T-helper 9 cell (primary cell): ENCODE measurements at places on chromosomes 7 and 10.

- DNase-seq, result no peak
These were observed 363.2 kb downstream of the AUTS2 start for GRCh38 chr7:69961436-69961835.

GRCh38 chr10:80709866-80710265 is 172.2 kb downstream of the SH2D4B start:
- no peak for DNase-seq

- DNase-seq, result no peak
These were observed 204.4 kb downstream of the CXCL12 start for GRCh38 chr10:44180321-44181168.

DNA sequence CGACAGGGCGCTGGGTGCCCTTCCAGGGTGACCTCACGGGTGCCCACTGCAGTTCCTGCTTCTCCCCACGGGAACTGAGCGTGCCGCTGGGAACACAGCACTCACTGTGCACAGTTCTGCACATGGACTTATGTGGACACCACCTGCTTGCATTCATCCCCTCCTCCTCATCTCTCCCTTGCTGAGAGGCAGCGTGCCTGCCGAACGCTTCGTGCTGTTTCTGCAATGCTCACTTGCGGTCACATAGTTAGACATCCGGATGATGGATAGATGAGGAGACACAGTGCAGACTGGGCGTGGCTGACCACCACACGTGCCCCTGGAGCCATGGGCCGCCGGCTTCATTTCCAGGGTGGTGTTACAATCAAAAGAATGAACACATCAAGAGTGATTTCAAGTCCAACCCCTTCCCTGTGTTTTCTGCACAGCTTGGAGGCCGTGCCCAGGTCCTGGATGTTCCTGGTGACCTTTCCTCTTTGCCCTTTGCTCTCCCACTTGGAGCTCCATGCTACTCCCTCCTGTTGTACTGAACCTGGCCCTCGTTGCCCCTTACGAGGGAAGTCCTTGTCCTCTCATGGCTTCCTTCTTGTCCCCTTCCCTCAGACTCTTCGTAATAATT is 119.4 kb downstream of the VIPR2 start:
- no peak for DNase-seq

GRCh38 chr7:30697719-30698460 is 15.6 kb upstream of the CRHR2 start:
- DNase-seq, result no peak

DNA sequence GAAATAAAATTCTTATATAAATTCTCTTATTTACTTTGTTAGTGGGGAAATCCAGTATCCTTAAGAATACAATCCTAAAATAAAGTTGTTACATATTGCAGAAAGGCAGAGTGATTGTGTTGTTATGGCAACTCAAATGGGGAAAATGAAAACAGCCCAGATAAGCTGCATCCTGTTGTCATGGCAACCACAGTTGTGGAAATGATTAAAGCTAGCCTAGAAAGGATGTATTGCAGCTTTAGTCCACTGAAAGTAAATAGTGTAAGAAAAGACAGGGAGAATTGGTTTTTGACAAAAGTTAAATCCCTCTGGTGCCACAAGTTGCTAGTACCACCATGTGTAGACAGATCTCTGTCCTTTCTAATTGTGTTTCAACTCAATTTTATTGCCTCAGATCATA is 43.2 kb downstream of the BTRC start:
- no peak for DNase-seq

- DNase-seq, result no peak
These were observed 28.5 kb upstream of the SYPL1 start for GRCh38 chr7:106140406-106141173.

DNA sequence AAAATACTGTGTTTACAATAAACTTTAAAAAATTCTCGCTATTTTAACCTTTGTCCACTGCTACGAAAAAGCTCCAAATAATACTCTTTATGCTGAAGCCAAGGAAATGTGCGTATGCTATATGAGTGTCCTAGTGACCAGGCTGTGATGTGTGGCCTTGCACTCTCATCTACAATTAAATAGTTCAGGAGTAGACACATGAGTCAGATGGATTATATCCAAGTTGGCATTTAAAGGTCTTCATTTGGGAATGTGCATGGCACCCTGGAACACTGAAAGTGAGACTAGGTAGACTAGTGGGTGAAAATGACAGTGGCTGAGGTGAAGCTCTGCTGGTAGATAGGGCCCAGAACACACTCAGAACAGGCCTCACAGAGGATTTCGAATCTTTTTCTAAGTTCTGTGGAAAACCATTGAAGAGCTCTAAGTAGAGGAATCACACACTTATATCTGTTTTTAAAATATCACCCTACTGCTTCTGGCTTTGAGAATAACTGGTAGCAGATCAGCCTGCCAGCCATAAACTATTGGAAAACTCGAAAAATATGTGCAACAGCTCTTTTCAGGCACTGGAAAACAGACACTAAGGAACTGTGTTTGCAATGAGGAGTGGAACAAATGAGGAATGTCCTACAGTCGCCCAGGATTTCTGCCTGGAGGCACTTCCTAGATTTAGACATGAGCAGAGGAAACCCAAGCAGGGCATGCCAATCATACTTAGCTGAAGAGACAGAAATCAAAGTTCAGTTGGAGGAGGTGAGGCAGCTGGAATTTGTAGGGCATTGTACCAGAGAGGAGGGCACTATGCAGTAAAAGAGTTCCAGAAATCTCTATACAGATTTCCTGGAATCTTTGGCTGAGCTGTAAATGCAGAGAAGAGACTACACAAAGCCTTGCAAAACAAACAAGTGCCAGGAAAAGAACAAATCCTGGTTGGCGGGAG is 603.8 kb upstream of the LRRTM3 start:
- no peak for DNase-seq

GRCh38 chr10:23172429-23173213 is 19.5 kb upstream of the PTF1A start:
- DNase-seq, result no peak

DNA sequence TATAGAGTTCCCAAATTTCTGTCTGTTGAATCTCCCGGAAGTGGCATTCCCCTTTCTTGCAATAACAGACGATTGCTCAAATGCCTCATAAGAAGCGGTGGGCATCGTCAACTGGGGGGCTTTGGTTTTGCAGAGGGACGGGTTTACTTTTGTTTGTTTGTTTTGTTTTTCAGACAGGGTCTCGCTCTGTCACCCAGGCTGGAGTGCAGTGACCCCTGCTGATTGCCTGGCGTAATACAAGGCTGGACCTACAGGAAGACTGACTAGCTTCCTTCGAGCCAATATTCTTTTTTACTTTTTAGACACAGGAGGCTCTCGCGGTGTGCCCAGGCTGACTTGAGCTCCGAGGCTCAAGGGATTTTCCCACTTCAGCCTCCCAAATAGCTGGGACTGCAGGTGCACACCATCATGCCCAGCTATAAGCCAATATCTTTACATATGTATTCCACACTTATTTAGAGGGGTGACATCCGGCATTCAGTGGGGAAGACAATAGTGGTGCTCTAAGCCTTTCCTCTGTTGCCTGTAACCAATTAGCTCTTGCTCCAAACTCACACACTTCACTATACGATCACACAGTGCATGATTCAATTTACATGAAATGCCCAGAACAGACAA is 58.1 kb downstream of the FHIP2A start:
- peak; percentile 19 for DNase-seq

- DNase-seq, result no peak
These were observed 41.7 kb upstream of the PHYHIPL start for GRCh38 chr10:59134785-59135184.

DNA sequence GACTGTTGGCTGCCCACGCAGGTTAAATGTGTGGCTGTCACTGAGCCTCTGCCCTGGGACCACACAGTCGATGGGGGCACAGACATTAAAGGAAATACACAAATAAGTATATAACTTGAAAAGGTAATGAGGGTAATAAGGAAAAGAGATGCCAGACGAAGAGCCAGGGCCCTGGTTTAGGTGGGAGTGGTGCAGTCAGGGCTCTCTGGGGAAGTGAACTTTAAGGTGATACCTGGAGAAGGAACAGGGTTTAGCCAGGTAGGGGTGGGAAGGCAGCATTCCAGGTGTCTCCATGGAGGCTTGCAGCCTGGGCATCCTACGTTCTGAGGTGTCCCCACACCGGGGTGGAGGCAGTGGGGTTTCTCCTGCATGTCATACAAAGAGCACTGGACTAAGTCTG is 50.4 kb downstream of the UNC5B start:
- DNase-seq, result no peak

DNA sequence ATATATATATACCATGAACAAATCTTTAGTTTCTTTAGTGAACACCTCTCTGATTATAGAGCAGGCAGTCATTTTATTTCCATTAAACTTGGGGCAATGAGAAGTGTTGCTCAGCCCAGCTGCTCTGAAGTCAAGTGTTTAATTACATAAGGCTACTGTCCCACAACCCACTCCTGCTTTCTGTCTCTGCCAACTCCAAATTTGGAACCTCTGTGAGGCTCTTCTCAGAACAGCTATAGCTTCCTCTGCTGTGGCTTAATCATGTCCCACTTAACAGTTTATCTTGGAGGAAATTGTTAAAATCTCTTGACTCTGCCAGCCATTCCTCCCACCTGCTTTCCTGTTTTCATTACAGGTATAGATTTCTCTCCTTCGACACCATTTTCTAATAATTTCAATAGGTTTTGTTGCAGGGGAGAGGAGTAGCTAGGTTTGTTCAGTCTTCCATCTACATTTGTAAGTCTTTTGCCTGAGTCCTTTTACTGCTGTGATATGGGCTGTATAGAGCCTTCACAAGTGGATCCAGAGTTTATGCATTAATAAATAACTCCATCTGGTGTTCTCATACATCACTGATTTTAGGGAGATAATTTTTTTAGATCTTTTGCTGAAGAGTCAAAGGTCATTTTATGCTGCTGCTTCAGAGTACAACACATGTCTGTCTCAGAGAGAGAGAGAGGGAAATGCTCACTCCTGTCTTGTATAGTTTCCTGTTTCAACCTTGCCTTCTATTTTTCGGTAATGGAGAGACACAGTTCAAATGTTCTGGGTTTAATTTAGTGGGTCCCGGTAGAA is 170.4 kb downstream of the WNT2 start:
- DNase-seq, result no peak

DNA sequence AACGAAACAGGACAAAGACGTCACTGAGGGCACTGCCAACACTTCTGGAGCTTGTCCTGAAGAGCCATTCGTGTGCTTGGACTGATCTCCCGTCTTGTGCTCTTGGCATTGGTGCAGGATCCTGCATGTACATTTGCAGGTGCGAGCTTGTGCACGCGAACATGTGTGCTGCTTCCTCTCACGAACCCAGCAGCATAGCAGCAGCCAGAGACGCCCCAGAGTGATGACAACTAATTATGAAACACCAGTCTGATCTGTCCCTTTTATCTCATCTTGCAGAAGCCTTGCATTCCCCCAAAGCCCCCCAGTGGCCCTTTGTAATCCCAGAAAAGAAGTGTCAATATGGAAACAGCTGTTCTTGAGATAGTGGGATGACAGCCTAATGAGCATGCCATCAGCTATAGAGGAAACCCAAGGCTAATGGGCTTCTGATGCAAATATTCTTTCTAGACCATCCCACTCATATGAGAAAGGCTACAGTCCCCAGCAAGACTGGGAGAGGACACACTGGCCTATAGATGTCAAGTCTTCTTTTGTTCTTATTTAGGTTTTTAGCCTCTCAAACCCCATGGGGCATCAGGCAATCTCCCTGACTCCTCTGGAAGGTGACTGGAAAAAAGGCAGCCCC is 310.6 kb downstream of the FRMD4A start:
- no peak for DNase-seq

DNA sequence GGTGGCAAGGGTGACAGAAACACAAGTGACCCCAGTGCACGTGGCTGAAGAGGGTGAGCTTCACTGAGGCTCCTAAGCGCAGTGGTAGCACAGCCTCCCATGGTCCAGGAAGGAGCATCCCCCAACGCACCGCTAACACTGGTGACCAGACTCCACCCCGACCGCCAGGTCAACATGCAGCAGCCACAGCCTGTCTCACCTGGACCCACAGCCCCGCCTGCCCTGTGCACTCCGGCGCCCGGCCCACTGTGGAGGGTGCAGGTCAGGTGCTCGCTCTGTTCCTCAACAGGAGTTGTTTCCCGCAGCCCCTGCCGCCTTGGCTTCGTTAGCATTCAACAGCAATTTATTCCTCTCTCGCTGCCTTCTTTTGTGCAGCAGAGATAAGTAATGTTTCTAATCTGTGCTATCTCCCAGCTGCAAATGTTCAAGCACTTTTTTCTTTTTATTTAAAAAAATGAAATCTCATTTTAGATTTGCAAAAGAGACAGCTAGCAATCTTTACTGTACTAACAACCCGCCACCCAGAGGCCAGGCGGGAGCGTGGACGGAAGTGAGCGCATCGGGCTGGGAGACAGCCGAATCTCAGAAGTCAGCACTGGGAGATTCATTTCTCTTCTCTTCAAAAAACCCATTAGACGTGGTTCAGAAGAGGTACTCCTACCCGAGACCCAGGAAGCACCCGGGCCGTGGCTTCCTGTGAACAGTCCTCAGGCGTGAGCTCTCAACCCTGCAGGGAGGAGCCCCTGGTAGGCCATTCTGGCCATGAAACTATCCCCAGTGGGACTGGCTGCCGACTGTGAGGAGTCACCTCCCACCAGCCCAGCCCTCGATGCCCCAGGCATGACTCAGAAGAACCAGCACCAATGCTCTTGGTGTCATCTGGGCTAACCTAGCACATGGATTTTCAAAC is 133.4 kb downstream of the MAD1L1 start:
- DNase-seq, result no peak

- DNase-seq, result no peak
These were observed 261.5 kb downstream of the DIP2C start for GRCh38 chr10:427761-428519.

DNA sequence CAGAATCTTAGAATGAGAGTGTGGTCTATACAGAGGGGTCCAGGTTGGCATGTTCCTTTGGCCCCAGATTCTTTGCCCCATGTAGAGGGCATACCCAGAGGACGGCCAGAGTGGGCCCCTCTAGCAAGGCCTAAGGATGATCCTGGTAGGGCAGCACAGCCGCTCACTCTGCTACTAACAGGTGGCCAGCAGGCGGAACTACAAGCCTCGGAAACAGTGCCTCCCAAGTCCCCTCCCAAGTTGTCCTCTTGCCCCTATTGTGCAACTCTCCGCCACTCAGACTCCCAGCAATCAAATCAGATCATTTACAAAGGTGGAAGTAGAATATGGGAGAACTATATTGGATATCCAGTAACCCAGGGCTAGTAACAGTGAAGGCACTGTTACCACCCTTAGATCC is 107.4 kb downstream of the STRA8 start:
- no peak for DNase-seq
